ENCODE measurements at places on chromosomes 2 and 18.

DNA sequence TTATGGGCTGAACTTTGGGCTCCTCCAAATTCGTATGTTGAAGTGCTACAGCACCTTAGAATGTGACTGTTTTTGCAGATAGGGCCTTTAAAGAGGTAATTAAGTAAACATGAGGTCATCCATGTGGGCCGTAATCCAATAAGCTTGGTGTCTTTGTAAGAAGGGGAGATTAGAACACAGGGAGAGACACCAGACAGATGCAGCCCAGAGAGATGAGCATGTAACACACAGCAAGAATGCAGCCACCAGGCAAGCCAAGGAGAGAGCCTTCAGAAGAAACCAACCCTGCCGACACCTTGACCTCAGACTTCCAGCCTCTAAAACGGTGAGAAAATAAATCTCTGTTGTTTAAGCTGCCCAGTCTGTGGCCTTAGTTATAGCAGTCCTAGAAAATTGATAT, 74.3 kb downstream of the HRH4 start:
- no peak for DNase-seq

- no peak for DNase-seq
Measured at GRCh38 chr18:48197819-48198218, 211.4 kb downstream of the ZBTB7C start.

DNA sequence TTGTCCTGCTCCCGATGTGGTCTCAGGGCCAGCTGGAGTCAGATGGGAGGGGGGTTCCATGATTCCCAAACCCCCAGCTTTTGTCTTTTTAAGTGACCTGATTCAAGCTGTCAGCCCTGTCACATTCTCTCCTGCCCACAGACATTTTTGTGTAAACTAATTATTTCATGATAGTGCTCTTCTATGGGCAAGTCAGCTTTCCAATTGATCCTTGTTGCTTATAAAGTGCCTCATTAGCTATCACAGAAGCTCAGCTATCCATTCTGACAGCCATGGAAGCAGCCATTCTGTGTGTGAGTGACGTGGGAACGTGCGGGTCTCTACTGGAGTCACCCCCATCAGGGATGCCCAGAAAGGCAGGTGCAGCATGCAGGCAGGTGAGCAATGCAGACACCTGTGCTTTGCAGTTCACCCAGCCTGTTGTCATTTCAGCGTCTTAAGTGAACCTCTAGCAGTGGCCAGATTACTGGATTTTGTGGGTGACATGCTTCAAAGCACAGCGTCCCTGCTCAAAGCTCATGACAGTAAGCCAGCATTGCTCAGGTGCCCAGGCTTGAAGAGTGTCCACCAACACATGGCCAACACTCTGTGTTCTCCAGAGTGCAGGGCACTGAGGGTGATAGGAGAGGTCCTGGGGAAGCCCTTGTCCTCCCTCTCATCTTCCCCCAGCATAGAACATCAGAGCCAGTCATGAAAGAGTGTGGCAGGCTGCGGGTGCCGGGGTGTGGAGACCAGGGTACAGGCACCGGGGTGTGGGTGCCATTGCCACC, 162.1 kb upstream of the SH3BP4 start:
- DNase-seq = no peak

- DNase-seq = no peak
Measured at GRCh38 chr2:128026448-128027277, 1.2 kb downstream of the SAP130 start.

DNA sequence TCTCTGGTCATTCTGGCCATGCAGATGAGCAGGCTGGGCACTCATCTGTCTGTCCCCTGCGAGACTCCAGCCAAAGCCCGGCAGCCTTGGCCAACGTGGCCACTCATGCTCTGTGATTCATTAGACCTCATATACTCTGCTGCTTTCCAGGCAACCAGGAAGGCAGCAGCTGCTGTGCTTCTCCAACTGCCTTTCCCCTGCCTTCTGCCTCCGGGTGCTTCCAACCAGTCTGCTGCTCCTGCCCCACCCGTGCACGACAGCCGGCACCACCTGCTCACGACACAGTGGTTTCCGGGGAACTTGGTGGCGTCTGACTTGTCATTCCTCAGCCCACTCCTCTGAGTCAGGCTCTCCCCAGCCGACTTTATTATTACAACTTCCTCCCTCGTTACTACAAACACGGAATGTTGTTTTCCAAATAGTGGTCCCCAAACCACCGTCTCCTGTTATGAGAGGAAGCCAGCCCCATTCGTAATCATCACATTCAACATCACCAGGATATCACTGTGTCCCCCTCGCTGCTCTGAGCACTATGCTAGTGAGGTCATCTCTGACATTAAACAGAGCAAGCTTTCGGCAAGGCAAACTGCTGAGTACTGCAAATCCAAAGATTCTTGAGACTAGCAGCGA, 392.4 kb downstream of the ALK start:
- peak; percentile 78 for DNase-seq

DNA sequence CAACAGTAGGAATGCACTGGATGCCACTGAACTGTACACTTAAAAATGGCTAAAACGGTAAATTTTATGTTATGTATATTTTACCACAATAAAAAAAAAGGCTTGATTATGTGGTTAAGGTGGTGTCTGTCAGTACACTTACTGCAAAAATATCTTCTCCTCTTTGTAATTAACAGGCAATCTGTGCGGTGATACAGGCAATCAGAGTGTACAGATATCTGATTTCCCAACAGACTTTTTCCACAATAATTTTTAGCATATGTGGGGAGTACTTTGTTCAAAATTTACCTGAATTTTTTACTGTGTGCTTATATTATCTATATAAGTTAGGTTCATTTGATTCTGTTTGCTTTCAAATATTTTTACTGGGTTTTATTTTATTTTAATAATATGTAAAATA, 175.0 kb upstream of the PGAP1 start:
- no peak for DNase-seq

DNA sequence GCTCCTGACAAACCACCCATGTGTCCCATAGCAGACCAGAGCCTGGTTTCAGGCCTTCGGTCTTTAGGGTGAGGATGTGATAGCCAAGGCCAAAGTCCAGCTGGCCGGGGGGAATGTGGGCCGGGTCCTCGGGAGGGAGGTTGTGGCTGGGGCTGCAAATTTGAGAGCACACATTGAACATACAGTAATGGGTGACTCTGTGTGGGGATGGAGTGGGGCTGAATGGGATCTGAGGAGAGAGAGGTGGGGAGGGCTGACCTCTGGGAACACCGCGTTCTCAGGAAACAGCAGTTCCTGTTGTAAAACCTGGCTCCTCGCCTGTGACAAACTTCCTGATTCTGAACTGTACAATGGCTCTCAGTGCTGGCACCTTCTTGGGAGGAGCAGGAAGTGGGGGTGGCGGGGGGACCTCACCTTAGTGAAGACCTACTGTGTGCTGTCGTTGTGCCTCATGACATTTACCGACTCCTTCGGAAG, 48.8 kb downstream of the MCFD2 start:
- DNase-seq = peak; percentile 66

DNA sequence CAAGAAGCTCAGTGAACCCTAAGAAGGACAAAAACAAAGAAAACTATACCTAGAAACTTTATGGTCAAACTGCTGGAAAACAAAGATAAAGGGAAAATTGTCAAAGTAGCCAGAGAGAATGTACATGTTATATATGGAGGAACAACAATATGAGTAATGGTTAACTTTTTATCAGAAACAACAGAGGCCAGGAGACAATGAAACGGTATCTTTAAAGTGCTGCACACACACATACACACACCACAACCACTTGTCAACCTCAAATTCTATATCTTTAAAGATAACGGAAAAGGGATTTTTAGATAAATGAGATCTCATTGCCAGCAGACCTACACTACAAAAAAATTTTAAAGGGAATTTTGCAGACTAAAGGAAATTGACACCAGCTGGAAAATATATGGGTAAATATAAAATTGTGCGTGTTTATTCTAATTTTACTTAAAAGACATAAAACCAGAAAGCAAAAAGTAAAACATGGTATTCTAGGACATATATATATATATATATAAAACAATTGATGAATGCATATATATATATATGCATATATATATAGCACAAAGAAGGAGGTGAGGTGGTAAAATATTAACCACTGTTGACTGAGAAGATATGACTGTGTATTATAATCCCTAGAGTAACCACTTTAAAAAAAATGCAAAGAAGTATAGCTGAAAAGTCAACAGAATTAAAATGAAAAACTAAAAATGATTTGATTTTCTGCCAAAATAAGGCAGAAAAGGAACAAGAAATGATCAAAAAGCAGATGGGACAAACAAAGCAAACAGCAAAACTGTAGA, 172.0 kb downstream of the SRBD1 start:
- no peak for DNase-seq

DNA sequence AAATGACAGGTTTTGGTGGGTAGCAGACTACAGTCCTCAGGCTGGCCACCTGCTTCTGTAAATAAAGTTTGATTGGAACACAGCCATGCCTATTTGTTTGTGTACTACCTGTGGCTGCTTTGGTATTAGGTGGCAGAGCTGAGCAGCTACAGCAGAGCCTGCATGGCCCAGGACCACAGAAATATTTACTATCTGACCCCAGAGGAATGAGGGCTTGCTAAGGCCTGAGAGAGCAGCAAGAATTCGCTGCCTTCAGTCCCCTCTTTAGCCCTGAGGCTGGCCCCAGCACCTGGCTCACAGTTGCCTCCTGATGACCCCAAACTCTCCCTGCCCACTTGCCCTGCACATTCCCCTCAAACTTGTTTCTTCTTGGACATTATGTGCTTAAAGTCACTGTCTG, 32.5 kb downstream of the POLR1A start:
- no peak for DNase-seq

DNA sequence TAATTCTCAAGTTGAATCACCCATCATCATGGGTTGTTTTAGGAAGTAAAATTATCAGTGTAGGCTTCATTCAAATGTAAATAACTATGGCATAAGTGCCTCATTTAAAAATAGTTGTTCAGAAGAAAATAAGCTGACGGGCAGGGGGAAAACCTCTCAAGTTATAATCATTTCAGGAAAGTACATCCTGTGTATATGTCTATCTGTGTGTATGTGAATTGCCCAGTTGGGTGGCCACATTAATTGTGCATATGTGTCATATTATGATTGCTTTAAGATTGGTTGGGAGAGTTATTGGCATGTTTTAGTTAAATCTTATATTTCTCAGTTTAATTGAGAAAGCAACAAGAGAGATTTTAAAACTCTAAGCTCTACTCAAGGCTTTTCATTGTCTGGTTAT, 282.8 kb upstream of the VWC2L start:
- DNase-seq = no peak

DNA sequence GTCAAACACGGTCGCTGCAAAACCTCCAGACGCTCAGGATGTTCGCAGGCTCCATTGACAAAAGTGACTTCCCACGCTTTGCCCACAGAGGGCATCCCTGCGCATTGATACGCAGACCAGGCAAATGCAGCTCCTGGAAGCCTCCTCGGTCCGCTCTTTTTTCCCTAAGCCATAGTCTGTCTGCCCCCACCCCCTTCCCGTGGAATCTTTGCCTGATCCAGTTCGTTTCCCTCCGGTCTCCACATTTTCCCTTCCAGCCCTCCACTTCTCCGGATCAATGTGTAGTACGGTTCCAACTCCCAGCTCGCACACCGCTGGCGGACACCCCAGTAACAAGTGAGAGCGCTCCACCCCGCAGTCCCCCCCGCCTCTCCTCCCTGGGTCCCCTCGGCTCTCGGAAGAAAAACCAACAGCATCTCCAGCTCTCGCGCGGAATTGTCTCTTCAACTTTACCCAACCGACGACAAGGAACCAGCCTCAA, at the start of gene DCC:
TSS of gene DCC (plus strand) at position 307 of the 481 bp plus-strand sequence. CDS start 591 bp downstream, outside the sequence.
- DNase-seq = peak; percentile 15

GRCh38 chr18:23719634-23720201, 30.5 kb downstream of the LAMA3 start:
- DNase-seq = no peak

DNA sequence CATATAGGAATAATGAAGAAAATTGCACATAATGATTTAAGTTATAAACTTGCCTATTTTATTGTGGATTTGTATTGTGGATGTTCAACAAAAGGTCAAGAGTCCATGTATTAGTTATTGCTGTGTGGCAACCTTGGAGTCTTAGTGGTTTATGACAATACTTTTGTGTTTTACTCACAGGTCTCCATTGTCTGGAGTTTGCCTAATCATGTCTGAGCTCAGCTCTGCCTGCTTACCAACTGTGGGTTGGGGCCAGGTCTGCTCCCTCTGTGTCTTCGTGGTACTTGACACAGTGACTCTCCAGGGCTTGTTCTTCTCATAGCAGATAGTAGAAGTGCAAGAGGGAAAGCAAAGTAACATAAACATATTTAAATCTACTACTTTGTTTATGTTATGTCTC, 382.5 kb downstream of the CBLN2 start:
- DNase-seq = no peak

DNA sequence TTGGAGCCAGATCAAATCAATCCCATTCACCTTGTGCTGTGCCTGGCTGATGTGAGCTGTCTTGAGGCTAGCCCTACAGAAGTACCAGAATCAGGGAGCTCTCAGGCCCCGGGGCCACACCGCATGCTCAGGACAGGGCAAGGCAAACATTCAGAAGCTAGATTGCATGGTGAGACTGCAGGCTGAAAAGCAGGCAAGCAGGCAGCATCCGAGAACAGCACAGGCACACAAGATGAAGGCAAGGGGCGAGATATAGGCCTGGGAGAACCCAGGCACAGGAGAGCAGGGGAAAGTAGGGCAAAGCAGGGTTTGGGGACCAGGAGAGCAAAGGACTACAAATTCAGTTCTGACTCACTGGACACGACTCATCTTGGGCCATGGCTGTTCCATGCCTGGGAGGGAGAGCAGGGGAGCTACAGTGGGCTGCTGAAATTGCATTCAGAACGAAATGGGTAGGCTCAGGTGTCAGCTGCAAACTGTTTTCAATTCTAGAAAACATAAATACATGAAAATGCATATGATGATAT, 59.6 kb downstream of the GALNT14 start:
- no peak for DNase-seq

DNA sequence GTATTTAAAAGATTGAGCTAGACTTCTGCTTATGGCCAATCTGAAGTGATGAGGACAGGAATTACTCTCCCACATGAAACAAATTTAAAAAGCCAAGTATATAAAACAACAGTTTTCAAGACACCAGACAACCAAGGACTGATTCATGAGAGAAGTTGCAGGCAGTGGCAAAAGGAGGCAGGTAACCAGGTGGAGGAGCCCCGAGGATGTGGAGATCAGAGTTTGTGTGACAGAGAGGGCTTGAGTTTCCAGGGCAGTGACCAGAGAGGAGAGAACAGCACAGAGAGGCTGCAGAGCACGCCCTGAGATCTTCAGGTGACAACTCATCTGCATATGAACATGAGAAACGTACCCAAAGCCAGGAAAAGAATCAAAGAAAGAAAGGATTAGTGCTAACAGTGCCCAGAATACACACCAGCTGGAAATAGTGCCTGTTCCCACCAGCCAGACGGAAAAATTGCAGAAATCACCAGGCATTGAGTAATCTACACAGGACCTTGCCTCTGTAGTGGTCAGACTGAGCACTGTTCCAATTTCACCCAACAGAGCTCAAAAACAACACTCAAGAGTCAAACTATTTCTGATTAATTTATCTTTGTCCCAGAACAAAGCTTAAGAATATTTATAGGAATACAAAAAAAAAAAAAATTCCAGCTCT, 173.1 kb downstream of the SEPTIN10 start:
- no peak for DNase-seq
